ENCODE measurements at places on chromosomes 6 and 20.

DNA sequence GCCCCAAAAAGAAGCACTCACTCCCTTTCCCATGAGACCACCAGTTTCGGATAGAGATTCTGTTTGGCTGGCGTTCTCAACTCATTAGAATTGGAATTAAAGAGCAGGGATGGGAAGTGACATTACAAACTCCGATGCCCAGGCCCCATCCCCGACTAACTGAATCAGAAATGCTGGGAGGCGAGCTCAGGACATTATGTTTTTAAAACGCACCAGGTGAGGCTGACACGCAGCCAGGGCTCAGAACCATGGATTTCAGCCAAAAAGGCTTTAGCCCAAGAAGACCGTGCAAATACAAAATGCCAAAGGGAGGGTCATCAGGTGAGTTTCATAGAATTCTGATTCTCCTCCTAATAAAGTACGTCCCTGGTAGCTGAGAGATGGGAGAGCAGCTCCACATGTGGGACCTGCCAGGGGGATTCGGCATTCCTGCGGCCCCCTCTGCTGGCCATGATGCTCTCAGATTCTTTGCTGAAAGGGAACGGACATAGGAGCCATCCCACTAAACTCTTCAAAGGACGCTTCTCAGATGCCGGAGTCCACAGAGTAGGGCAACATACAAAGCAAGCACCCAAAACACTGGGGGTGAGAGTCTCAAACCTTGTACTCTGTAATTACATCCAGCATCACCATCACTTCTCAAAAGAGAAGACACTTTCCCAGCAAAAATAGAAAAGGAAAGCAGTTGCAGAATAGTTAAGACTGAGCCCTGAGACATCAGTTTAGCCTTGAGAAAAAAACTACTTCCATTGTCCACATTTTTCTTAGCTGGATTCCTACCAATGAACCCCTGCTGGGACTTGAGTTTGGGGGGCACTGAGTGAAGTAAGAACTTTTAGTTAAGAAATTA is 205.2 kb downstream of the BMP7 start:
- DNase-seq: no peak

DNA sequence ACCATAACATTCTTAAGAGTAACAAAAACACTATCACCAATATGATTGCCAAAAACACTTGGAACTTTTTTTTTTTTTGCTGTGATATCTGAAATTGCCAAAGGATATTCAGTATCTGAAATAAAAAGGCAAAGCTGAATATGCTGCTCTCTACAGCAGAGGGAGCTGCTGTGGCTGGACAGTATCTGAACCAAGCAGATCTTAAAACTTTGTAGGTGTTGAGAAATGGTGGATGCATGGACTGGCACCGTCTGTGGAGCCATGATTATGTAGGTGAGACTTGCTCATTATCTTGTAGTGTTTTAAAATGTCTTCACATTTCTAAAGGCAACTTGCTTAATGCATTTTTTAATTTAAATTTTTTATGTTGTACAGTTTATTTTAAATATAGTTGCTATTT is 9.2 kb downstream of the PDCD2 start:
- DNase-seq: no peak

- no peak for DNase-seq
Observed at GRCh38 chr6:166567107-166567506, 19.4 kb downstream of the RAMACL start.

GRCh38 chr6:89035252-89036101 is 45.1 kb upstream of the PNRC1 start:
- DNase-seq: no peak

DNA sequence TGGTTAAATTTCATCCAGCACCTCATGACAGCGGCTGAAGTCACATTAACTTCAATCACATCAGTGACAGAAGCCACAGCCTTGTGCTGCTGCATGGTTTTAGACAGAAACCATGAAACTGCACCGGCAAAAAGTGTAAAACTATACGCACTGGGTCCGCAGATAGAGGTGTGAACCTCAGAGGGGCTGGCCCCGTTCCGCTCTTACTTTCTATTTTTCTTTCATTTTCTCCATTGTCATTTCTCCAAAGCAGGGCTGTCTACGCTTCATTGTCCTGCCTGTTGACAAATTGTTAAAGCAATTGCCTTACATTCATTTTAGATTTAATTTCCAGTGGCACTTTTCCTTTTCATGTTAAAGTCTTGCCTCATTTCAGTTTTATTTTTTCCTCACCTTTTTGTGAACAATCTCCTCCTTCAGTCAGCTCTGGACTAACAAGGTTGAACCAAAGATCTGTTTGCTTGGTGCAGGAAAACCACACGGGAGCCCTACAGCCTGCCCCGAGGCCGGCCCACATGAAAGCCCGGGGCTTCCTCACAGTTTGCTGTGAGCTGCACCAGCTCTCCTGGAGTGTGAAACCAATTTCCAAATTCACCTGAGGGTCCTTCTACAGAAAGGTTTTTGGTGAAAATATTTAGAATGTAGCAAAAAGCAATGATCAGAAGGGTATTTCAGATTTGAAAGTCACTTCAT is 63.7 kb downstream of the PRR18 start:
- DNase-seq: no peak

- no peak for DNase-seq
Observed at GRCh38 chr6:83310046-83310445, 116.9 kb downstream of the RWDD2A start.

DNA sequence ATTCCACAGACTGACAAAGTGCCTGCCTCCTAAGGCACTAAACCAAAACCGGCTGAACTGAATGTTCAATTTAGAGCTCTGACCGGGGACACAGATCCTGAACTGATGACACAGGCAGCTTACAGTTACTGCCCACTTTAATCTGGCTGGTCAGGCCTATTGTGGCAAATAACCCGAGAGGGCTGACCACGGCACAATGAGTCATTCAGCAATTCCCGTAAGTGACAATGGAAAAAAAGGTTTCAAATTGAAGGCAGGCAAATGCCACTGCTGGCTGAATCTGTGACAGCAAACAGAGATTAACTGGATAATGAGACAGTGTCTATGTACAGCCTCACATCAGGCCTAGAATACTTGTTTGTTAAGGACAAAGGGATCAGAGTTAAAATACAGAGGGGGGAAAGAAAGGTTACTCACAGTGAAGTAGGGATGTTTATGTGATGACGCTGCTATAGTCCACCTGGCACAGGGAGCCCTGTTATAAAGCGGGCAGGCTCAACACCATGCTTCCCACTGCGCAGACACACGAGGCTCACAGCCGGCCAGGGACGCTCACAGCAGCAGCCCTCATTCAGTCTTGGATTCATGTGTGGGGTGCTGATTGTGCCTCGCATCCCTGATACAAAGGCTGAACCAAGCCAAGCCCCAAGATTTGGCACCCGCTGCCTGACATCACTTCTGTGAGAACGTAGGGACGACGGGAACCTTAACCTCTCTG is 54.4 kb downstream of the RTN4IP1 start:
- no peak for DNase-seq

DNA sequence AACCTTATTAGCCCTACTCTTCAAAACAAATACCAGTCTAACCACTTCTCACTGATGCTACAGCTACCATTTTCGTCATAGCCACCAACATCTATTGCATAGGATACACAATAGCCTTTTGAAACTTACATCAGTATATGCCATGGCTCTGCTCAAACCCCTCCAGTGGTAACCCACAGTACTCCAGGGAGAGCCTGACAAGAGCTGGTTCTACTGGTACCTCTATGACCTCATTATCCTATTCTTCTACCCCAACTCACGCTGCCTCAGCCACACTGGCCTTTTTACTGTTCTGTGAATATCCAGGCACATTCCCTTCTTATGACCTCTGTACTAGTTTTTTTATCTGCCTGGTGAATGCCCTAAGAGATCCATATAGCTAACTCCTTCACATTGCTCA is 157.6 kb downstream of the ARHGAP18 start:
- DNase-seq: no peak

DNA sequence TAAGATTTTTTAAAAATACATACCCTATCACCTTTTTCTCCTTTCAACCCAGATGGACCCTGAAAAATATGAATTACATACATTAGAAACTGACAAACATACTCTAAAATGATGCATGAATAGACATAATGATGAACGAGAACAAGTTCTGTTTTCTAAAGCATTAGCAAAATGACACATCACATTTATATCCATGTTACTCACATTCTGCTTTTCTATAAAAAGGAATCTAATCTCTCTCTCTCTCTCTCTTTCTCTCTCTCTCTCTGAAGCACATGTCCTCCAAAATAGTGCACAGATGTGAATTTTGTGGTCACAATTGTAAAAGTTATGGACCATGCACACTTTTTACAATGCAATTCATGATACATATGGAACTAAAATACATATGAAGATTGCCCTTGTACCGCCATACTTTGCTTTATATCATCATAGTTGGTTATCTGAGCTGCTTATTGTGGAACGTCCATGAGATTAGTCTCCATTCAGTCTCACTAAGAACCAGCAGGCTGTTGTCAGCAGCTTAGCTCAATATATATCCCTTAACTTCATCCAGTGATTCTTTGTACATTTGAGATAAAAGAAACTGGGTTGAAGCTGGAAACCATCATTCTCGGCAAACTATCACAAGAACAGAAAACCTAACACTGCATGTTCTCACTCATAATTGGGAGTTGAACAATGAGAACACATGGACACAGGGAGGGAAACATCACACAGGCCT is 114.2 kb downstream of the COL12A1 start:
- DNase-seq: no peak

DNA sequence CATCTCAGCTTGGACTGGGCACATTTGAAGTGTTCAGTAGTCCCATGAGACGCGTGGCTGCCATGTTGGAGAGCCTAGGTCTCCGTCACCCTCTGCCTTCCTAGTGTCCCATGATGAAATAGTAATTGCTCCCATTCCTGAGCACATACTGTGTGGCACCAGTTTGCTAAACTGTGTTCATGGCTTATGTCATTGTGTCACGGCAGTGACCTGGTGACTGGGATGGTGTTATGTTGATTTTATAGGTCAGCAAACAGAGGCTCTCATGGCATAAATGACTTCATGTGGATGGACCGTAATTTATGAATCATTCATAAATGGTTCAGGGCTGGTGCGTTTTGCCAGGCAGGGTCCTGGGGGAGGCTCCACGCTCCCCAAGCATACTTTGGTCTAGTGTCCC is 3.8 kb downstream of the BCAS4 start:
- DNase-seq: no peak

DNA sequence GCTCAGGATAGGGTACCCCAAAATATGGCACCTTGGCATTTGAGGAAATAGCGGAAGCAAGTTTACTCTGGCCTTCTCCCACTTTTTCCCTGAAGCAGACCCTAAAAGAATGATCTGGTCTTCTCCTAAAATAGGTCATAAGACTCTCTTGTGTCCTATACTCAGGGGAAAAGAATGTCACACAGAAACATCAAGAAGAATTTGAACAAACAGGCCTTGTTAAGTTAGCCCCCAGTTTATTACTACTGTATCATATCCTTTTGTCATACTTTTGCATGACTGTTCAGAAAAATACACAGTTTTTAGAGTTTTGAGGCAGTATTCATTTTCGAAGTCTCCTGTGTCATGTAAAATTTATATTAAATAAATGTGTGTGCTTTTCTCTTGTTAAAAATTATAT is 12.5 kb downstream of the TAAR2 start:
- DNase-seq: no peak

- peak; percentile 65 for DNase-seq
Observed at GRCh38 chr20:32528171-32528891, 56.8 kb downstream of the NOL4L start.

DNA sequence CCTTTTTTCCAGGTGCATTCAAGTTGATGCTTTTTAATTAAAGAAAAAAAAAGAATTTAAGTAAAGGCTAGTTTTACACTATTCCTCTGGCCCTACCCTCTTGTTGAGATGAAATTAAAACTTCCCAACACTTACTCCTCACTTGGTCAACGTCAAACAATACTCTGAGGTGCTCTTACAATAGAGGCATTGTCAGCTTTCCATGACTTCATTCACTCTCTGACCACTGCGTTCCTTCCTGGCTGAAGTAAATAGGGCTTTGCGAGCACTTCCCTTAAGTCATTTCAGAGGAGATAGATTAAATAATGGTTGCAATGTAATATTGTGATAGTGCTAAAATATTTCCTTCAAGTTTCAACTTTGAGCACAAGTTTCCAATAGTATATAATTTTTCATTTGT is 229.8 kb upstream of the CEP162 start:
- DNase-seq: no peak

DNA sequence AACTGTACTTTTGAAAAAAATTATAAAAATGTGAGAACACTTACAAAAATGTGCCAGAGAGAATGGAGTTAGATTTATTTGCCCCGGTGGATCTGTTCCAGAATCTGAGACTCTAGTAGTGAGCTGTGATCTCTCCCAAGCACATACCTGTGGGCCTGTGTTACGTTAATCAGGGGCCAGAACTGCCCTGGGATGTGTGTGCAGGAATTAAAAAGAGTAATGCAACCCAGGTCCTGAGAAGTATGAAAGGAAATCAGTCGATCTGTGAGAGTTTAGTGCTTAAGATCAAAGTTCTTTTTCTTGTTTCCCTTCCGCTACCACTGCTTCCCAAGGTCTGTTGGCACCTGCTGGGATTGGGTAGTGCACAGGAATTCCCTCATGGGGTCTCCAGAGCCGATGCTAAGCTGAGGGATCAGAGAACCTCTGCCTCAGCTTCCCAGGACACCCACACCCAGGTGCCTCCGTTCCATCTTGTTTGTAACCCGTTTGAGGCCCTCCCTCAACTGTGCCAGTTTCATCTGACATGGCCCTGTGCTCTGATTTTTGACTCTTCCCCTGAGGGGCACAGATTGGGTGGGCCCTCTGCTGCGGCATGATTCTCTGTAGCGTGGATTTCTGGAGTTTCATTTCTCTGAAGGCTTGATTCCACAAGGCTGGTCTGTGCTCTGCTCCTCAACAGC is 87.7 kb downstream of the RREB1 start:
- DNase-seq: no peak

DNA sequence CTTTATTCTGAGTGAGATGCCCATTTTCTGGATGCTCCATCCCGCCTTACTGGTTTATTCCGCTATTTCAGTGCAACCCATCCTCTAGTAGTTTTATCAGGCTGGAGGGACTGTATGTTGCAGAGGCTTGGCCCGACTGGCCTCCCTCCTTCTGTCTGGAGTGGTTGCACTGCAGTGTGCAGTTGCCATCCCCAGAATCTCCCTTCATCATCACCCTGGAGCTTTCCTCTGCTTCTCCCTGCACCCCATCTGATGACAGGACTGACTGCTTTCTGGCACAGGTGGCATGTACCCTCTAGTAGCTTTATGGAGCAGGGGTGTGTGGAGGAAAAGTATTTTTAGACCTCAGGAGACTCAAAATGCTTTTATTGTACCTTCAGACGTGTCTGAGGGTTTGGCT is 21.1 kb downstream of the WRNIP1 start:
- DNase-seq: no peak

DNA sequence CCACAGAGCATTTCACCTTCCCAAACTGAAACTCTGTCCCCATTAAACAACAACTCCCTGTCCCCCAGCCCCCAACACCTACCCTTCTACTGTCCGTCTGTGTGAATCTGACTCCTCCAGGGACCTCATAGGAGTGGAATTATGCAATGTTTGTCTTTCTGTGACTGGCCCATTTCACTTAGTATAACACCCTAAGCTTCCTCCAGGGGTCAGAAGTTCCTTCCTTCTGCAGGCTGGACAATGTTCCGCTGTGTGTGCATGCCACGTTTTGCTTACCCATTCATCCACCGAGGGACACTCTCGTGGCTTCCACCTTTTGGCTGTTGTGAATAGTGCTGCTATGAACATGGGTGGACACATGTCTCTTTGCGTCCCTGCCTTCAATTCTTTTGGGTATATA is 37.6 kb upstream of the MPC1 start:
- DNase-seq: peak; percentile 38

All from substantia nigra (tissue), 51 donors.